Activated CD8-positive, alpha-beta memory T cell treated with anti-CD3 and anti-CD28 coated beads for 36 hours (primary cell): ENCODE measurements at places on chromosomes 7 and 10. TPM values are rescaled to one million over a fixed set of nuclear protein-coding genes. Genes with fewer than 3 reads are reported as not detected.

SMKR1 gene
- total RNA-seq = 11.7 TPM

JAKMIP3 gene
- 0.42 TPM for total RNA-seq

C10orf67 gene
- total RNA-seq = 0.15 TPM

CRHR2 gene
- not detected for total RNA-seq

STX1A gene
- 24.1 TPM for total RNA-seq

CCDC71L gene
- total RNA-seq = 35.3 TPM

GIMAP4 gene
- total RNA-seq = 26.3 TPM

CLIP2 gene
- total RNA-seq = 1.3 TPM

RET gene
- 0.04 TPM for total RNA-seq

CYP3A7 gene
- total RNA-seq = not detected

DDC gene
- total RNA-seq = 0.71 TPM

NKX1-2 gene
- not detected for total RNA-seq

AKR1B15 gene
- not detected for total RNA-seq

NEUROG3 gene
- total RNA-seq = not detected

CALY gene
- not detected for total RNA-seq

HOXA4 gene
- total RNA-seq = 0.19 TPM

PTF1A gene
- total RNA-seq = not detected

TMEM236 gene
- 0.04 TPM for total RNA-seq

ZNF273 gene
- 8.2 TPM for total RNA-seq

TAS2R3 gene
- total RNA-seq = 0.89 TPM

OR2A42 gene
- not detected for total RNA-seq

APBB1IP gene
- total RNA-seq = 55.0 TPM

NRG3 gene
- total RNA-seq = not detected

PAPOLB gene
- total RNA-seq = not detected

PLAC9 gene
- not detected for total RNA-seq

EPDR1 gene
- total RNA-seq = 1.3 TPM

OPALIN gene
- not detected for total RNA-seq

SLIT1 gene
- 0.17 TPM for total RNA-seq

CRCP gene
- 30.8 TPM for total RNA-seq

ATP6V0A4 gene
- total RNA-seq = not detected

CYP2C18 gene
- not detected for total RNA-seq

ACTL6B gene
- total RNA-seq = not detected

GIMAP5 gene
- 61.0 TPM for total RNA-seq

GTF2IRD1 gene
- 0.67 TPM for total RNA-seq

ZNF37A gene
- total RNA-seq = 19.0 TPM

CACNB2 gene
- total RNA-seq = not detected

CASD1 gene
- 20.7 TPM for total RNA-seq

NPVF gene
- not detected for total RNA-seq

SCART1 gene
- total RNA-seq = 0.93 TPM

SCIN gene
- 0.27 TPM for total RNA-seq

SSC4D gene
- 0.63 TPM for total RNA-seq

SYNPO2L gene
- not detected for total RNA-seq

GARIN1A gene
- 0.30 TPM for total RNA-seq

SFTPA1 gene
- not detected for total RNA-seq

SLC35B4 gene
- total RNA-seq = 23.1 TPM

GOLGA7B gene
- total RNA-seq = 0.25 TPM

MEST gene
- 7.0 TPM for total RNA-seq

COL28A1 gene
- total RNA-seq = not detected

AGAP5 gene
- 8.6 TPM for total RNA-seq

ANKRD2 gene
- not detected for total RNA-seq

FAM25G gene
- total RNA-seq = not detected

FZD1 gene
- 0.08 TPM for total RNA-seq

SDK1 gene
- 0.15 TPM for total RNA-seq

STAG3 gene
- total RNA-seq = 6.2 TPM

C7orf57 gene
- total RNA-seq = 2.0 TPM

TRIM24 gene
- total RNA-seq = 15.6 TPM
